Activated CD8-positive, alpha-beta memory T cell treated with anti-CD3 and anti-CD28 coated beads for 4 hours (primary cell): ENCODE measurements at places on chromosomes 2 and 18.

- DNase-seq: no peak
These were observed 92.8 kb downstream of the TMEM17 start for GRCh38 chr2:62413116-62413663.

GRCh38 chr18:76388891-76389423 is 106.1 kb downstream of the ZNF516 start:
- no peak for DNase-seq

DNA sequence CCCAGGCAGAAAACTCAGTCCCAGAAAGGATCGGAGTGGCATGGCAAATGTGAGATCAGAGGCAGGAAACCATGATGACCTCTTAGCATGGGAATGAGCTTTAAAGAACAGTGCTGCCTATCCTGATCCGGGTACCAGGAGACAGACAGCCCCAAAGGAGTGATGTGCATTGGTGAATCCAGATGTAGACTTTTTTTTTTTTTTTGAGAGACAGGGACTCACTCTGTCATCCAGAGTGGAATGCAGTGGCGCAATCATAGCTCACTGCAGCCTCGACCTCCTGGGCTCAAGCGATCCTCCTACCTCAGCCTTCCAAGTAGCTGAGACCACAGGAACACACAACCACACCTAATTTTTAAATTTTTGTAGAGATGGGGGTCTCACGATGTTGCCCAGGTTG is 122.7 kb downstream of the VAPA start:
- DNase-seq: no peak

GRCh38 chr2:70596739-70597138 is 43.1 kb upstream of the TGFA start:
- DNase-seq: no peak

DNA sequence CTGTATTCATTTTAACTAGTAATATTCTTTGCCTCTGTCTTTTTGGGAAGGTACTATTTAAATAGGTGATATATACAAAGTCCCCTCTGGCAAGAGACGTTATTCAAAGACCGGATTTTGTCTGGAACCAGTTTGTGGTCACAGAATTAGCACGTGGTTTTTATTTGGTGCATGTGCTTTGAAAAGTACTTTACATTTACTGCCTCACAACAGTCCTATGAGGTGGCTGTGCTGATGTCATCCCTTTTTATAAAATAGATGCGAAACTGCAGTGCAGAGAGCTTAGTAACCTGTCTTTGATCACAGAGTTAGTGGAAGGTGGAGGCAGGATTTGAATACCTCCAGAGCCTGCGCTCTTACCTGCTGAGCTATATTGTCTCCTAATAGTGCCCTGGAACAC is 4.0 kb downstream of the LPIN1 start:
- peak; percentile 39 for DNase-seq

GRCh38 chr2:204110338-204110741 is 173.8 kb downstream of the ICOS start:
- peak; percentile 8 for DNase-seq

DNA sequence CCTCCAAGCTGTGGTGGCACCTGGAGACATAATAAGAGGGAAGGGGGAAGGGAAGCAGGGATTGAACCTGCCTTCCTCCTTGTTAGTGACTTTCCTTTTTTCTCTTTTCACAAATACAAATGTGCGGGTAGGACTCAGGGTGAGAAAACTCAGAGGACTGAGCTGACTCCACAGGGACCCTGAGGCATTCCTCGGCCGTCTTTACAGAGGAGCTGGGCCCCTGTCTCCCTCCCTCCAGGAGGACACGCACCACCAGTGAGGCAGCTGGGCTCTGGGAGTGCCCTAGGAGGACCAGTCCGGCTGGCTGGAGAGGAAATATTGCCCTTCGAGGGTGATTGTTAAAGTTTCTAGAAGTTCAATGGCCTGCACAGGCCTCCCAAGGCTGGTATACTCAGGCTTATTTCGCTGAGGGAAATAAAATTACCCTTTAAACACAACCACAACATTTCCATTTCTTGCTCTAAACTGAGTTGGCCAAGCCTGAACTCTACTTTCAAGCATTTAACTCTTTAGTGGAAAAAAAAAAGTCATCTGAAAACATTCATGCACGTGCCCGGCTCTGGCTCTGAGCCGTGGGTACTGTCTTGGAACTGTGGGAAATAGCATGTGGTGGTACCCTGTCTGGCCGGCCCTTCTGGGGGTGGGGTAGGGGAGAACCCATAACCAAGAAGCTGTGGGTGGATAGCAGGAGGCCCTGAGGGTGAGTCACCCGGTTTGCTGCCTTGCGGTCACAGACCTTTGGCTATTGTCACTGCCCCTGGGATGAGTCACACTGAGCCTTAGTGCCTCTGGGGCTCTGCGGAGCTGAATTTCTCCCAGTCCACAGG is 116.0 kb downstream of the COPS8 start:
- no peak for DNase-seq

- DNase-seq: no peak
These were observed 132.5 kb downstream of the SPHKAP start for GRCh38 chr2:228048838-228049490.

DNA sequence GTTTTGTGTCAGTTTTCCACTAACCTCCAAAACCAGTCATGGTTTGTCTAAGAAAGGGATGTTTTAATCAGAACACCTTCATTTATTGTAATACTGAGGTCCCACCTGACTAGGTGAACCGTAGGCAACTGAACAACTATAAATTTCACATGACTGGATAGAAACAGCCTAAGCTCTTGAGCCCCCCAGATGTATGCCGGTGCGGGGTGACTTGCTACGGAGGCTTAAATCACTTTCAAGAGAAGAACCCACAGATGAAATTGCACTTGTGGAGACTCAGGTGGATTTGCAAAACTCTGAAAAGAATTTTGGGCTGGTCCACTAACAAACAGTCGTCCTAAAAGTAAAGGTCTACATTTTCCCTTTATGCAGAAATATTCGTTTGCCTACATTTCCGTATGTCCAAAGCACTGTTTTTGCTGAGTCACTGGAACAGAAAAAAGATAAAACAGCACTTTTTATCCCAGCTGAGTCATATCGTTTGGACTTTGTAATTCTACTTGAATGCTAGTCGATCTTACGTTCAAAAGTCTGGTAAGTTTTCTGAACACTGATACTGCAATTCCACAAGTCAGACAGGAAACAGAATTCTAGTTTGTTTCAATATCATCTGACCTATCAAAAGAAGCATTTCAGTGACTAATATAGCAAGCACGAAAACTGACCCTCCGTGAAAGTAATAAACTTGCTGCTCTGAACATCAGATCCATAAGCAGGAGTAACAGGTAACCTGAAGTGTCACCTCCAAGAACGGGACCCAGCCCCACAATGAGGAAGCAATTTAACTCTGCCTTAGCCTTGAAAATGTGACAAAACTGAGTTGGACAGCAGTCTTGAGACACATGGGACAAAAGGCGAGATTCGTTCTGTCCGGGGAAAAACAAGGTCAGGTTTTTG is 18.1 kb downstream of the ZNF516 start:
- DNase-seq: no peak

- no peak for DNase-seq
These were observed 80.9 kb upstream of the PHLPP1 start for GRCh38 chr18:62634458-62634857.

- no peak for DNase-seq
These were observed 17.4 kb downstream of the CFAP210 start for GRCh38 chr2:169676850-169677249.

GRCh38 chr2:227004482-227004881 is 159.5 kb downstream of the COL4A4 start:
- DNase-seq: no peak

DNA sequence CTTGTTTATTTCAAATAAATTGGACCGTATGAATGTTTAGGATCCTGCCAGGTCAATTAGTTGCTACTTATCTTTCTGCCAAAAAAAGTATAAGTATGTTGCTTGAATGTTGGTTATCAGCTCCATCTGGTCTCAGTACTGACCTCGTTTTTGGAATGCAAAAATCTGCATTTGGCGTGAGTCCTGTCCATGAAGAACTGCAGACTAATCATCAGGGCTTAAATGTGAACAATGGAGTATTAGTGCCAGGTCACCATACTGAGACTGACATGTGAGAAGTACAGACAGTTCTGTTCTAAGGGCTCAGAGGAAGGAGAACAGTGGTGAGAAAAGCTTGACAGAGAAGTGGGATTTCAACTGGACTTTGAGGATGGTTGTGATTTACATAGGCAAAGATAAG is 393.1 kb upstream of the SLC14A2 start:
- DNase-seq: no peak

DNA sequence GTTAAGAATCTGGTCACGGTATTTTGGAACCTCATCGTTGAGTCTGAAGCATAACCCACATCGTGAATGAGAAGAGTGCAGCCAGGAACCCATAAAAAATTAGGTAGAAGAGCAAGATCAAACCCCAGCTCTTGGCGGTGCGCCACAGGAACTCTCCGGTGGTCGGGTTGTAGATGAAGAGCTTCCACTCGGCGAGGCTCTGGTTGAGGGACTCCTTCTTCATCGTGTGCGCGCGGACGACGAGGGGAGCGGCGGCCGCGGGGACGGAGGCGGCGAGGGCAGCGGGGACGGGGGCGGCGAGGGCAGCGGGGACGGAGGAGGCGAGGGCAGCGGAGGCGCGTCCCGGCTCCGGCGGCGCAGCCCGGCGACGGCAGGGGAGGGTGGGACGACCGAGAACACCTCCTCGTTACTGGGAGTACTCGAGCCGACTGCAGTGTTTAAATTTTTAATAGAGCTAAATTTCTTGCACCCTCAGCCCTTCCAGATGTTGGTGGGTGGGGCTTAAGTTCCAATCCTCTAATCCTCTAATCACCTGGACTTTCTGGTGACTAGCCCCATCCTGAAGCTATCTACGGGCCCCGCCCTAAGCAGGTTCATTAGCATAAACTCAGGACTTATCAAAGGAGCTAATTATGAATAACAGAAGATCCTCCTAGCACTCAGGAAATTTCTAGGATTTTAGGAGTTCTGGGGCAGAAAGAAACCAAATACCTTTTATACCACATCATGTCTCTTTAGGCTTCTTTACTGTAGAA is 20.4 kb upstream of the PAPOLG start:
- no peak for DNase-seq

DNA sequence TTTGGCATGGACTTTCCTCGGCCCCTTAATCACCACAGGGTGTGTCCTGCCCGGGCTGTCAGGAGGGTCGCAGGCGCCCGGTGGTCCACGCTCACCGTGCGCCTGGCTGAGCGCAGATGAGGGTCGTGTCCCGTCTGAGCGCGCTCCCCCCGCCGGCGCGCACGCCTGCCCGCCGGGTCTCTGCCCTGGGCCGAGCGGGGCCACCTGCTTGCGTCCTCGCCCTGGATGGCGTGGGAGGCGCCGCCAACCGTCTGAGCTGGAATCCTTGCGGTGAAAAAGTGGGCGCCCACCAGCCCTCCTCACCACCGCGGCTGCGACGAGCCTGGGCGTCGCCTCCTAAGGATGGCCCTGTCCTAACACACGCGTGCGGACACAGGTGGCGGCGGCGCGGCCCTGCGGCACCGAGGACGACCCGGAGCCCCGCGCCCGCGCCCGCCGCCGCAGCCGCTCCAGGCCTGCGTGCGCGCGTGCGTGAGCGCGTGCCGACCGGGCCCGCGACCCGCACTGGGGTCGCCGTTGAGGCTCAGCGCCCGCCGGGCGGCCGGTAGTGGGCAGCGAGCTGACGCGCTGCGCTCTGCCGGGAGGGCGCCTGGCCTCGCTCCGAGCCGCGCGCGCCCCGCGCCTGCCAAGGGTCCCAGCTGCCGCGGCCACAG is 126.6 kb downstream of the ARHGEF4 start:
- no peak for DNase-seq

DNA sequence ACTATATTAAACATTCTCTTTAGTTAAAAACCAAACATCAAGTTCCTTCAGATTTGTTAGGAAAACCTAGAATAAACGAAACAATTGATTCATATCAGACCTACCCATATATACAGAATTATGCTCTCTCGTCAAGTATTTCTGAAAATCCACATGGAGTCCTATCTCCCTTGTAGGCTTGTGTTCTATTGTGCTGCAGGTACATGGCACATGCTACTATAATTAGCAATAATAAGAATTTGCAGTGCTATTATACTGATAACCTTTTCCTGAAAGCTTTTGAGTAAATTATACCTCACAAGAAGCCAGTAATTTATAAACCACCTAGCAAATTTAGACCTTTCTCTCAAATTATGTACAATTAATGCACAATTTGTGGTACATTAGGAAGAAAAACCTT is 158.6 kb upstream of the STK17B start:
- DNase-seq: no peak

- no peak for DNase-seq
These were observed 26.8 kb downstream of the ACMSD start for GRCh38 chr2:134865067-134865787.

DNA sequence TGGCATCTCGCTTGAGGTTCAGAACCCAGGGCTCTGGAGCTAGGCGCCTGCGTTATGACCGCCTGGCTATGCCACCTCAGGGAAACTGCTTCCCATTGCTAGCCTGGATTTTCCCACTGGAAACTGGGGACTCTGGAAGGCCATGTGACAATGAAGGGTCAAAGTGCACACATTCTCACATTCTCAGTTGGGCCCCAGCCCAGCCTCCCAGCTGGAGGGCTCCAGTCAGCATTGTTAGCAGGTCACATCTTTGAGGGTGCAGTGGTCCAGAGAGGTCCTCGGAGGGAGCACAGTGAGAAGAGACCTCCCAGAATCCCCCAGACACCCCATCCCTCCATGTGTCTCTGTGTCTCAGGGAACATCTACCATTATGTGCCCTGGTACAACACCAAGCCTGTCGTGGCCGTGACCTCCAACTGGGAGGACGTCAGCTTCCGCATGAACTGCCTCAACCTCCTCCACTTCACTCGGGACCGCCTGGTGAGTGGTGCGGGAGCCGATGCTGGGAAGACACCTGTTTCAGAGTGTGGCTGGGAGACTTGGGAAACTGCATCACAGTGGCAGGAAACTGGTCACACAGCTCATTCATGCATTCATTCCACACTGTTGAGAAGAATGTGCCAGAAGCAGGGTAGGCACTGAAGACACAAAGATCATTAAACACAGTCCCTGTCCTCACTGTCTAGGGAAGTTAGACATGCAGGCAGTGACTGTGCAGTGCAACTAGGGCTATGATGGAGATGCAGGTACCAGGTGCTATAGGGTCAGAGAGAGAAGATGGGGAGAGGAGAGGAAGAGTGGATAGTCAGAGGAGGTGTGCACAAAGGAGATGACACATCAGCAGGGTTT is 41.6 kb downstream of the FER1L5 start:
- DNase-seq: no peak

DNA sequence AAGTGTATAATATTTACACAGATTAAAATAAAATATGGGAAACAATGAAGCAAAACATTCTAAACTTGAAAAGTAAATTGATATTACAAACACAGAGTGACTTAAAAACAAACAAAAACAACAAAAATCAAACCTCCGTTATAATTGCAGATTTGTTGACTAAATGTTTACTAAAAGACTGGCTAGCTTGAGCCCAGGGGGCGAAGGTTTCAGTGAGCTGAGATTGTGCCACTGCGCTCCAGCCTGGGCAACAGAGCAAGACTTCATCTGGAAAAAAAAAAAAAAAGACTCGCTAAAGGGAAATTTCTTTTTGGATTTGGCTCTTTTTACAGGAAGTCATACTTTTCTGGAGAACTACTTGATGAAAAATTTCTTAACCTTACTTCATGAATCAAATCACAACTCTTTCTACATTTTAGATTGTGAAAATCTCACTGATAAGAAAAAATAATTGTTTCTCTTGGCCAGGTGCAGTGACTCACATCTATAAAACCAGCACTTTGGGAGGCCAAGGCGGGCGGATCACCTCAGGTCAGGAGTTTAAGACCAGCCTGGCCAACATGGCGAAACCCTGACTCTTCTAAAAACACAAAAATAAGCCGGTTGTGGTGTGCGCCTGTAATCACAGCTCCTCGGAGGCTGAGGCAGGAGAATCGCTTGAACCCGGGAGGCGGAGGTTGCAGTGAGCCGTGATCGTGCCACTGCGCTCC is 9.7 kb downstream of the TFPI start:
- no peak for DNase-seq
